ENCODE measurements at places on chromosomes 11 and 22. TPM values are rescaled to one million over a fixed set of nuclear protein-coding genes. Genes with fewer than 3 reads are reported as not detected.

The APOL3 gene
- total RNA-seq, result 36.9 TPM

DNA sequence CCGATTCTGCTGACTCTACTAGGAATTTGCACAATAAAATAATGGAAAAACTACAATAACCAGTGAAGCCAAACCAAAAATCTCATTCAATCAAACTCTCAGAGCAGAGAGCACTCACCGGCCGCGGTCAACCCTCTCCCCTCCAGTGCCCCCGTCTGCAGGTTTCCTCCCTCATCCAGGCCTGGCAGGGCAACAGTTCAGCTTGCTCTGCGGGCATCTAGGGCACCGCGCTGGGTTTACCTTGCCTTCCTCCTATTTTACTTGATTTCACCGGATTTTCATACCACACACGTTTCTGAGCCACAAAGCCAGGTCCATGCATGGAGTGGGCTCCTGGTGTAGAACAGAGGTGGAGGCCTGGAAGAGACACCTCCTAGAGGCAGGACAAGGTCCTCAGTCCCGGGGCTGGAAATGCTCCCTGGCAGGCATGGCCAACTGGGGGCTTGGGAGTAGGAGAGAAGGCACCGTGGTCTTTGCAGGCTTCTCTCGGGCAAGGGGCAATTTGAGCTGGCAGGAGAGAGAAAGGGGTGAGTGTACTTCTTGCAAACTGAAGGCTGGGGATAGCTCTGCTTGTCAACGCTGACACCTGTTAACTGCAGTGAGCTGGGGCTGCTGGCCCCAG lies 938.4 kb downstream of the BRD1 start:
- DNase-seq, result no peak

- DNase-seq, result no peak
Measured at GRCh38 chr22:27799015-27799826, 2.3 kb downstream of the MN1 start.

DNA sequence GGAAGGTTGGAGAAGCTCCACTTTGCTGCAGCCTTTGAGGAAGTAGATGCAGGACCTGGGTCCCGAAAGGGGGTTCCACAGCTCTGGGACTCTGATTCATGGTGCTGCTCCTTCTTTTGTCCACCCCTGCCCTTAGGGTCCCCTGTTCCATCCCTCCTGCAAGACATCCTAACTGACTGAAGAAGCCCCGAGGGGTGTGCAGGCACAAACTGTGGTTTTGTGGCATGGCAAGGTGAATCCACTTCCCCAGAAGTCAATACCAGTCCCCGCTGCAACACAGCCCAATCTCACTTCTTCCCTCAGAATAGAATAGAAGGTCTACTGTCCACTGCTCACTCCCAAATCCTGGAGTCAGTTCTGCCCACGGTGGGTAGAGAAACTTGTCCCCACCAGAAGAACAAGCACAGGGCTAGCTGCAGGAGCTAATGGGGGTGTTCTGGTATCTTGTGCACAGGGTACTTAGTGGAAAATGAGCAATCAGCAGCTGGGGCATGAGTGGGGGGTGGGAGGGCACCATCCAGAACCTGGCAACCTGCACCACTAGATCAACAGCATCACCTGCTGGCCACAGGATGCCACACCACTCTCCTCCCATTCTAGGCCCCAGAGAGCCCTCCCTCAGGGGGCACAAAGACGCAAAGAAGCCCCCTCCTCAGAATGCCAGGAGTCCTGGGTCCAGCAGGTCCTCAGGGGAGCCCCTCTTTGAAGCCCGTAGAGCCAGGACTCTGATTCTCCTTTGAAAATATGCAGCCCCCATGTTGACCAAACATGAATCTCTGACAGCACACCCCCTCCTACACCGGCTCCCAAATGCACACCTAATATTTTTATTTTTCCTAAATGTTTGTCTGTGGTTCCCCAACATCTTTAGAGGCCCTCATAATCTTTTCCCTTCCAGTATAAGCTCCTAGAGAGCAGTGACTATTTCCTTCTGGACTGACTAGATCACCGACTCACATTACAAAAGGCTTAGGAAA lies 14.1 kb downstream of the SPATA19 start:
- no peak for DNase-seq

DNA sequence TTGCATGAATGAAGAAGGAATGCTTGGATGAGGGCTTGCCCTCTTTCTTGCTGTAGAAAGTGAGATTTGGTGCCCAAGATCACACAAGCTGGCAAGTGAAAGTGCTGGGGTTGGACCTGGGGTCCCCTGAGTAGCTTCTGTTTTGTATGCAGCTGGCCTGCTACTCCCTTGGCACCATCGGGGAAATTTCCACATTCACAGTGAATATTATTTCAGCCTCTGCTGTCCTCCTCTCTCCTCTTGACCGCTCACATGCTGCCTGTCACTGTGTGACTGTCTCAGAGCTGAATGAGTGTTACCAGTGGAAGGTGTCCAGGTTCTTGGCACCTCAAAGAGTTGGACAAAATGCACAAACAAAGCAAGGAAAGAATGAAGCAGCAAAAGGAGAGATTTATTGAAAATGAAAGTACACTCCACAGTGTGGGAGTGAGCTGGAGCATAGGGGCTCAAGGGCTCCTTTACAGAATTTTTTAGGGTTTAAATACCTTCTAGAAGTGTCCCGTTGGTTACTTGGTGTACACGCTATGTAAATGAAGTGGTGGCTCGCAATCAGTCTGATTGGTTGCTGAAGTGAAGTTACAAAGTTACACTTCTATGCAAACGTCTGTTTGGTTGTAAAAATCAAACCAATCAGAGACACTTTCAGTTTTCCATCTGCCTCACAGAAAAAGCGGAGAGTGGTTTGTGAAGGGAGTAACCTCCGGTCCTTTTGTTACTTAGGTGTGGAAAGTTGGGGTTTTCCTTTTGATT lies 87.4 kb downstream of the DEPDC5 start:
- no peak for DNase-seq

- peak; percentile 10 for DNase-seq
Measured at GRCh38 chr22:46269564-46269963, 1.8 kb downstream of the TTC38 start.

DNA sequence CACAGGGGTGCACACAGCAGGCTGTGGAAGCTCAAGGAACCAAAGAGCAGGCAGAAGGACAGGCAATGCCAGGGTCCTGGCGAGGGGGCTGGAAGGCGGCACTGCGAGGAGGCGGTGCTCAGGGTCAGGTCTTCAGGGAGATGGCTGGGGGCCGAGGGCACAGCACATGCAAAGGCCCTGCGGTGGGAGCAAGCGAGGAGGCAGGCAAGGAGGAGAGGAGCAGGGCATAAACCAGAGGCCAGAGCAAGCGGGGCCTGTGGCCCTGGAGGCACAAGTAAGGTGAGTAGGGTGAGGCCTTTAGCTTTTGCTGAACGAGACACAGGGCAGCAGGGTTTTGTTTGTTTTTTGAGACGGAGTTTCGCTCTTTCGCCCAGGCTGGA lies 126.9 kb downstream of the ARHGAP8 start:
- no peak for DNase-seq

- DNase-seq, result no peak
Measured at GRCh38 chr22:28934026-28934425, 50.7 kb downstream of the ZNRF3 start.

The GGTLC2 gene
- total RNA-seq, result not detected

- no peak for DNase-seq
Measured at GRCh38 chr11:134390706-134391569, 21.1 kb downstream of the B3GAT1 start.

DNA sequence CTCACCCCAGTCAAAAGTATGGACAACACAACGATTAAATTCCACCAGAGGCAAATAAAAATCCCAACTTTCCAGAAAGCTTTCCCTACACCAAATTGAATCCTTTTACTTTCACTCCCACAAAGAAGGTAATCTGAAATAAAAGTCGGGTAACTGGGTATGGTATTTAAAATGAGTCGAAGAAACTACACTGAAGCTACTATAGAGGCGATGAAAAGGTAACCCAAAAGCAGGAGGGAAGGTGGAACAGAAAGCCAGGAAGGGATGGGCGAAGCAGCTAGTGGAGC lies 1.1 kb downstream of the PICALM start:
- DNase-seq, result no peak

The RAPSN gene
- total RNA-seq, result 1.6 TPM

The CABP4 gene
- 4.2 TPM for total RNA-seq

- no peak for DNase-seq
Measured at GRCh38 chr22:36299295-36299694, 46.4 kb downstream of the APOL1 start.

- no peak for DNase-seq
Measured at GRCh38 chr22:26737262-26737661, 79.9 kb downstream of the MIAT start.

The E2F8 gene
- 19.1 TPM for total RNA-seq

GRCh38 chr11:100823360-100823759 lies 136.3 kb downstream of the ARHGAP42 start:
- no peak for DNase-seq

DNA sequence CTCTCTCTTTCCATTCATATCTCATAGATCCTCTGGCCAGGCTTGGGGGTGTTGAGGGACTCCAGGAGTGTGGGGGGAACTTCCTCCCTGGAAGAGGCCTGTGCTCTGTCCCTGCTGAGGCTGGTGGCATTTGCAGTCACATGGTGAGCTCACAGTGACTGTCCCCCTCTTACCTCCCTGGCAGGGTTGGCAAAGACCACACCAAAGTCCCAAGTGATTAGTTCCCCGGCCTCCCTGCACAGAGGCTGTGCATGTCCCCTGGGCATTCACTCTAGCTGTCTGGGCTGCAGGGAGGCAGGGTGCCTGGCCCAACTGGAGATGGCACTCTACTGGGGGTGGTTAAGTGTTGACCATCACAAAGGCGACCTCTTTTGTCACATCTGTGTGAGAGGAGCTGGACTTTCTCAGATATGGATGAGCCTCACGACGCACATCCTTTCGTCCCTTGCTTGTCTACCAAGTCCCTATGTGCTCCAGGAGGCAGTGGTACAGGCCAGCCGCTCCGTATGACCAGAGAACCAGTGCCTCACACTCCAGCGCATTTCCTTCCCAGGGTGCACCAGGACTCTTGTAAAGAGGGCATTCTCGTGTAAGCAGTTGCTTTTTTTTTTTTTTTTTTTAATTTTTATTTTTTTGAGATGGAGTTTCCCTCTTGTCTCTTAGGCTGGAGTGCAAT lies 8.8 kb downstream of the TANGO2 start:
- DNase-seq, result no peak

DNA sequence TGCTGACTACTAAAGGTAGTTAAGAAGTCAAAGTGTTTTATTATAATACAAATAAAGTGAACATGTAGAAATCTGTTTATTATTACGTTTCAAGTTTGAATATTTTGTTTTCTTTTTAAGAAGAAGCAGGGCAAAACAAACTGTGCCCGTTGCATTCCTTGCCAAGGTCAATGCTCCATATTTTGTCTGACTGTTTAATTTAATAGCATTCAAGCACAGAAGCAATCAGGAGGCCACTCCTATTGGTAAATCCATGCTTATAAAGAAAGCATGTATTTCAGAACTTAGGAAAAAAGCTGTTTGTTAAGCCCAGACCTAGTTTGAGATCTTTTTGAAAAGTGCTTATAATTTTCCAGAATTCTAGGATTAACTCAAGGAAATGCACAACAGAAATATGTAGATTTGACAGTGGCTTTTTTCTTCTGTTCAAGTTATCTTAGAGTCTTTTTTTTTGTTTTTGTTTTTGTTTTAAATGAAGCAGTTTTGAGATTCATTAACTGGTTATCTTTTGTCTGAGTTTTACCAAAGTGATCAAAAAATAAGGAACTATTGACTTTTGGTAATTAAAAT lies 51.7 kb downstream of the ARHGAP42 start:
- peak; percentile 30 for DNase-seq

The KRTAP5-11 gene
- not detected for total RNA-seq

The CPT1B gene
- 3.6 TPM for total RNA-seq

DNA sequence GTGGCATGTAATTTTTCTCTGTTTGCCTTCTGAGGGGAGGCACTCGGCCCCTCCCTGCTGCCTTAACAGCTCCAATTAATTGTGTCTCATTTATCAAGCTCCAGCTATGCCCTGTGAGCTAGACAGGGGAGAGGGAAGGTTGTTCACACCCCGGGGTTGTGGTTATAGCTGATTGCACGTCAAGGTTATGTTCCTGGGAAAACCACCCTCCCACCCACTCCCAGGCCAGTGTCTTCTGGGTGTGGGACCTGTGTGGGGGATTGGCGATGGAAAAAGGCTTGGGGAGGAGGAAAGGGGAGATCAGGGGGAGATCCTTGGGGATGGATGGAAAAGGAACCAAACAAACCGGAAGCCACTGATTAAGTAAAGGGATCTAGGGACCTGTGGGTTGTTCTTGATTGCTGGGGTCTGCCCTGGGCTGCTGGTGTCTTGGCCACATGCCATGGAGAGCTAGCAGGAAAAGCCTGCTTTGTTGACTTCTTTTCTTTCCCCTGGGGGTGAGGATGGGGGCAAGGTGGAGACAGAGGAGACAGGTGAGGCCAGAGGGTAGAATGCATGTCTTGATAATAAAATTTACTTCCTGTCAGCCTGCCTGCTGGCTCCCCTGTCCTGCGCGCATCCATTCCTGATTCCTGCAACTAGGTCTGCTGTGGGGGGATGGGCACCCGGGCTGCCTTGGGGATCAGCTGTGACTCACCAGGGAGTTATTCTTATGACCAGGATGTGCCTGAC lies 13.5 kb upstream of the SORL1-AS1 start:
- DNase-seq, result no peak

DNA sequence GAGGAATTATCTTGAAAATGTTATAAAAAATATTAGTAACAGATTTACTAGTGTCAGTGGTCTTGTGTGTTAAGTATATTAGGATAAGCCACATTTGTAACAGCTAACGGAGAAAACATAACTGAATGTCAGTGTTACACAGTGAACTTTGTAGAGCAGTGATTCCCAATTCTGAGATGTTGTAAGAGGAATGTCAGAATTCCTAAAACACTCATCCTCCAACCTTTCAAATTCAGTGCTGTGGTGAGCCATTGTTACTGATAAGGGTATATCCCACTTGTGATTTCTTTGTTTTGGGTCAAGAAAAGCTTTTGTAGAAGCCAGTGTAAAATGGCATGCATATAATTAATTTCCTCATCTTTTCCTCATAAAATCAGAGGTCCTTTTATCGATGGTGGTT lies 61.9 kb downstream of the ARHGEF12 start:
- DNase-seq, result no peak

The CCDC15 gene
- 3.8 TPM for total RNA-seq

DNA sequence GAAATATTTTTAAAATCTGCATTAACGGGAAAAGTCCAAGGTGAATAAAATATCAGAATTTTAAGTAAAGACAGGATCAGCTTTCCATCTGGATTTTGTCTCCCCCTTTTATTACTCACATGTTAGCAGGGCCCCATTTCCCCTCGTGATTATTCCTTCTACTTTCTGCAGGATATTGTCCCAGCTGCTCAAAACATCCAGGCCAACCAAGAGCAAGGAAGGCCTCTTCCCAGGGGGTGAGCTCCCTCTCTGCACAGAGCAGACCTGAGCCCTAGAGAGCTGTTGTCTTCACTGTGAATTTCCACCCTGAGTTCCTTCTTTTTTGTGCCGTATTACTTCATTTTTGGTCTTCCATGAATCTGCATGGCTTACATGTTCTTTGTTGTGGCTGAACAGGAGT lies 3.7 kb upstream of the TMPRSS13 start:
- DNase-seq, result no peak

The C11orf65 gene
- not detected for total RNA-seq

The OR52A5 gene
- total RNA-seq, result not detected

The ANO1 gene
- total RNA-seq, result 0.40 TPM

The C11orf58 gene
- 131 TPM for total RNA-seq
